AG09319 (cell line): ENCODE measurements at places on chromosomes 11 and 22.

- DNase-seq = no peak
These were observed 37.5 kb upstream of the PANX1 start for GRCh38 chr11:94091091-94091490.

DNA sequence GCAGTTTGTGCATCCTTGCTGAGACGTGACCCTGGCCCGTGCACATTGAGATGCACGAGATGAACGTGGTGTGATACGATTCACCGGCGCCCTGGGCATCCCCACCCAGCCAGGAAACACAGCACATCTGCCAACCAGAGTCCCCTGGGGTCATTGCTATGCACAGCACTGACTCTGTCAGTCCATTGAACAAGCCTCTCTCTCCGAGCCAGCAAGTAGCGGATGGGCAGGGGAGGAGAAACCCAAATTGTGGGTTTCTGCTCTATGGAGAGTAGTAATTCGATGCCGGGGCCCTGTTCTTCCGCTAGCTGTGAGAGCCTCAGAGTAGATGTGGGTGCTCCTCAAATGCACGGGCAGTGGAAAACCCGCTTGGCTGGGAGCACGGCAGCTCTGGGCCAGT lies 85.1 kb downstream of the ARHGAP8 start:
- no peak for DNase-seq

DNA sequence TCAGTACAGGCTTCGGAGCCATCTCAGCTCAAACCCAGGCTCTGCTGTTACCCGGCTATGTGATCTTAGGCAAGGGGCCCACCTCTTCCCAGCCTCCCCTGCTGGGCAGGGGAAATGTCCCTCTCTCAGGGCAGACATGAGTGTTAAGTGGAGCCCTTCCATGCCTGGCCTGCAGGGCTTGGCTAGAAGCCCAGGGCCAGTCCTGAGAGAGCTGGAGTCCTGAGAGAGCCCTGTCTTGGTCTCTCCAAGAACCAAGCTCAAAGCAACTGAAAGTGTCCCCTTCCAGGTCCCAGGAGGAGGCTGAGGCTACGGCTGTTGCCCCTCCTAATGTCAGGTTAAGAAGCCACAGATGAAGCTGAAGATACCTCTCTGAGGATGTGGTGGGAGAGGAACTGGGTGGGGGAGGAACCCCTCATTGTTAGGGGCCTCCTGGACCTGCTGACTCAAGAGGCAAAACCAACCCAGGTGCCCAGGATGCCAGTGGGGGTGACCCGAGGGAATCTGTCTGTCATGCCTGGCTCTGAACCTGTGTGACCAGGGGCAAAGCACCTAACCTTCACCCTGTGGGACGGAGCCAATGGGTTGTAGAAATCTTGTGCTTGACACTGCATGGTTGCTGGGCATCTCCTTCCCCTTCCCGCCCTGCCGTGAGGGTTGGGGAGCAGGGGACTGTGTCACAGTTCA lies 4.2 kb downstream of the ZP1 start:
- DNase-seq = no peak

- DNase-seq = peak; percentile 4
These were observed 9.3 kb upstream of the CEP295 start for GRCh38 chr11:93652161-93652597.
